ENCODE measurements at places on chromosomes 2 and 18.
A peak's percentile ranks its signal among the peaks of the same experiment; 100 is the strongest.

DNA sequence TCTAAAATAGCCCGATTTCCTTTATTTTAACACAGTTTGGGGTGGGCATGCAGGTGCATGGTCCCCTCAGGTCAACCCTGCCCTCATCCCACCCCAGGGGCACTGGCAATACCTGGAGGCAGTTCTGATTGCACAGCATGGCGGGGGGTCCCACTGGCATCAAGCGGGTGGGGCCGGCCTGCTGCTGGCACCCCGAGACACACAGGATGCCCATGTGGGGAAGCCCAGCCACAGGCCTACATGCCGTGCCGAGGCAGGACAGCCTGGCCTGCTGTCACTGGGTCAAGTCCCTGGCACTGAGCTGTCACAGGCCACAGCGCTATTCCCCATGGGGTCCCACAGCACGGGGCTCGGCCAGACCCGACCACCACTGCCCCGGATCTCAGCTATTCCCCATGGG, 11.9 kb upstream of the KCNG2 start:
- no peak for DNase-seq

- no peak for DNase-seq
Measured at GRCh38 chr2:207484444-207485391, 45.0 kb upstream of the CREB1 start.

DNA sequence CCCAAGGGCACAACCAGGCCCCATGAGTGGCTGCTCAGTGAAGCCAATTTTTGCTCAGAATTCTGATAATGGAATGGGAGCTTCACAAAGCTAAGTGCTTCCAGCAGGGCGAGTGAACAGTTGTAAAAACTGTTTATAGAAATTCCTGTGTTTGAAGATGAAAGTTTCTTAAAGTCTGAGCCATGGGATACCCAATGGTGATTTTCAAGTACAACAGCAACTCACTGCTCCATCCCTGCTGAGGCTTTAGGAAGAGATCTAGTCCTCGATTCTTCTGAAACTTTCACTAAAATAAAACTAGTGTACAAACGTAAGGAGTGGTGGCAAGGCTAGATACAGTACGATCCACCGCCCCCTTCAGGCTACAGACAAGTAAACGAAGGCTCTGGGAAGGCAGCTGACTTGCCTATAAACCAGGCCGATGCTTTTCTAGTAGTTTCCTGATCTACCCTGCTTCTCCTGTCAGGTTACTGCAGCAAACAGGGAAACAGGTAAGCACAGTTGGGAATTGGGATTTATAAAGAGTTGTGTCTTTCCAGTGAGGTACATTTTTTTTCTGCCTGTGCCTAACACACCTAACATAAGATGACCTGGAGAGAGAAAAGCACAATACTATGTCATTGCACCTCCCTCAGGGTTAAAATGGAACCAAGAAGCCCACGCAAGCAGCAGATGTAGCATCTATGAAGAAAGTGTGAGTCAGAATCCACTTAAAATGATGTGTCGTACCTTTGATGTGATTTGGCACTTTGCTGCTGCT, 108.7 kb downstream of the UXS1 start:
- peak; percentile 52 for DNase-seq

DNA sequence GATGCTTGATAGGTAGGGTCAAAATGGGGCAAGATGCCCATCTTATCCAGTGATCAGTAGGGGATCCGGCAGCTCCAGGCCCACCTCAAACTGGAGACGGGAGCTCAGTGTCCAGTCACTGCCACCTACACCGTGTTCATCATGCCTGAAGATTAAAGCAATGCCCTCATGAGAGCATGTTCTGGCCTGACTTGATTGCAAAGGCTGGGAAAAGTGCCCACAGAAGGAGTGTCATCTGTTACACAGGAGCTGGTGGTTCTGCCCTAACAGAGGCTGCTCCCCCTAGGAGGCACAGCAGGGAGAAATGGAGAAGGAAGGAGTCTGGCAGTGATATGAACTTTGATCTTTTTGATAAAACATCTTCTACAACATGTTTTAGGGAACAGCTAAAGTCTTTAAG, 92.3 kb downstream of the CCBE1 start:
- DNase-seq = no peak

- DNase-seq = no peak
Measured at GRCh38 chr2:7041421-7041820, 124.2 kb downstream of the RNF144A start.

GRCh38 chr2:38394903-38395341, 17.8 kb upstream of the ATL2 start:
- DNase-seq = no peak

GRCh38 chr2:2234398-2235195, 96.5 kb downstream of the MYT1L start:
- no peak for DNase-seq

DNA sequence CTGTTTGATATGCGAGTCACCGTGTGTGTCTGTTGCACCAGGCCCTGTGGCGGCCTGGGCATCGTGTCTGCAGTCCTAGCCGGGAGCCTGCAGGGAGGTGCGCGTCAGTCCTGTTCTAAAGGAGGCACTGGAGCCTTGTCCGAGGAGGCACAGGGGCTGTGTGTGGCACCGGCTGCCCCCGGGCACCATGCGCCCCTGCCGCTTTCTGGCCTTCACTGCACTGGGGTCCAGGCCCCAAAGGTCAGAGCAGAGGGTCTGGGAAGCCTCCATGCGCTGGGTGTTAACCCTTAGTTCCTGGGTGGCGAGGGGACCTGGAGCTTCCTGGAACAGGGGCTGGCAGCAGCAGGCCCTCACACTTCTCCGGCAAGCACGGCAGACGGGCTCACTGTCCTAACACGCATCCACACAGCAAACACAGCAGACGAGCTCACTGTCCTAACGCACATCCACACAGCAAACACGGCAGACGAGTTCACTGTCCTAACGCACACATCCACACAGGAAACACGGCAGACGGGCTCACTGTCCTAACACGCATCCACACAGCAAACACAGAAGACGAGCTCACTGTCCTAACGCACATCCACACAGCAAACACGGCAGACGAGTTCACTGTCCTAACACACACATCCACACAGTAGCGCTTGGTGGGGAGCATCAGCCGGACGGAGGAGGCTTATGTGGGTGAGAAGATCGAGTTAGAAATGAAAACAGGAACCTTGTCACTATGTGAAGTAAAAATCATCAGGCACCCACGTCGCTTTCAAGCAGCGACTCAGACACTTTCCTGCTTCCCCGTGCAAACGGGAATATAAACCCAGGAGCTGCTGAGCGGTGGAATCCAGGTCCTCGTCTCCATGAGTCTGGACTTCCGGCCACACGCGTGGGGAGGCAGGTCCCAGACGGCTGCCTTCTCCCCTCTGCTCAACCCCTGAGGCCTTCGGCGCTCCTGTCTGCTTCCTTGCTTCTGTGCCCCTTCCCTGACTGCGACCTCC, 65.3 kb downstream of the TPO start:
- DNase-seq = no peak

Data from activated effector memory CD4-positive, alpha-beta T cell treated with Interleukin-2 at 50 U/mL for 16 hours (primary cell).